ENCODE measurements at places on chromosomes 11 and 22.

GRCh38 chr11:78420255-78420764 is 2.7 kb upstream of the GAB2 start:
- no peak for DNase-seq

- DNase-seq = no peak
Observed at GRCh38 chr11:93143800-93144199, 54.0 kb downstream of the SLC36A4 start.

GRCh38 chr11:94139416-94139815 is 10.8 kb downstream of the PANX1 start:
- DNase-seq = no peak

DNA sequence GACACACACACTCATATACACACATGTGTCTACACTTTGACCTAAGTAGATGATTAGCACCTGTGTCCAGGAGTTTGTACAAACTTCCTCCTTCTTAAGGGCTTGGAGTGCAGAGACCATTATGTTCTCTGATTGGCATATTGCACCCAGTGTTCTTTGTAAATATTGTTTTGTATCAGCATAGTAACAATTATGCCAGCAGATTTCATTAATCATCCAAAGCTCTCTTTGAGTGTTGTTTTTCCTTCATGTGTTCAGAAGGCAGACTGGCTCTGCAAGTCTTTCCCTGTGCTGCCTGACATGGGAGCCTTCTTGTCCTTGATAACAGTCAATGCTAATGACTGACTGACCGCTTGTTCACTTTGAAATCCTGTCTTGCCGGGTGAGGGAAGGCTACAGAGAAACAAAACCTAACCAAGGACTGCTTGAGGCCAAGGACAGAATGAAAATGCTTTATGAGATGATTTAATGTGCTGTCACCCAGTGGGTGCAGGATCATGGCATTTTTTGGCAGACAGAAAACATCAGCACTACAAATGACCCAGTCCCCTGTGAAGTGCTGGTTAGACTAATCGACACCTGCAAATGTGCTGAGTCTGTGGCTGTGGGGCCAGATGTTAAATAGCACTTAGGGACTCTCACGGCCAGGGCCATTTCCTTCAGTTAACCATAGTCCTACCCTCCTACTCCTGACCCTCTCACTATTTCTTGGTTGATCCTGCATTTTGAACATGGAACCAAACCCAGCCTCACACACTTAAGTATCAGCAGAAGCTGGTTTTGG is 6.6 kb upstream of the BARX2 start:
- no peak for DNase-seq

Measured in bone marrow (tissue), 2 donors.